ENCODE measurements at places on chromosomes 16 and 17.

DNA sequence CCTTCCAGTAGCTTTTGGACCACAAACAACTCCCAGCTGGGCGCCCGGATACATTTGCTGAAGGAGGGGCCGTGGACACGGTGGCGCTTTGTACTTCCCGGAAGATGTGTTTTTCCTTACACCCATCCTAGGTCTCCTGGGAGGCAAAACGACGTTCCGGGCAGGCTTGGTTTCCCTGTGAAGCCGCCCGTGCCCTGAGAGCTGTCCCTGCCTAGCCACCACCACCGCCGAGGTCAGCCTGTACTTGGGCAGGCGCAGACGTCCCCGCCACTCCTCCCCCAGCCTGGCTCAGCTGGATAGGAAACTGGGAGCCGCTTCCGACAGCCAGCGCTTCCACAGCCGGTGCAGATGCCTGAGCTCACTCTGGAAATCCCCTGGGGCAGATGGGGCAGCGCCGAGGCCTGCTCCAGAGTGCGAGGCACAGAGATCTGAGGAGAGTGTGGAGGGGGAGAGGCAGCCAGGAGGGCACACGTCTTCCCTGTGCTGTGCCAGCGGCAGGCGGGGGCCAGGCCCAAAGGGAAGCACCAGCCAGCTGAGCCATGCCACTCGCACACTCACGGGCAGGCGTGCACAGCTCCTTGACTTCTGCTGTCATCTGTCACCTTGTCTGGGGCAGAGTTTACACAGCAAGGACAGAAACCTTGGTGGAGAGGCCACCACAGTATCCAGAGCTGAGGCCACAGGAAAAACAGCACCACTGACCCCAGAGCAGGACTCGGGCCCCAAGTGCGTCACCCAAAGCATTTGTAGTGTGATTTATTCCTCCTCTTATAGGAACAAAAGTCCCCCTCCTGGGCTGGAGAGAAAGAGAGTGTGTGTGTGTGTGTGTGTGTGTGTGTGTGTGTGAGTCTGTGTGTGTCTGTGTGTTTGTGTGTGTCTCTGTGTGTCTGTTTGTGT is 3.0 kb downstream of the RHBDF2 start:
- no peak for DNase-seq

GRCh38 chr16:85735946-85736345 is 14.9 kb downstream of the C16orf74 start:
- DNase-seq = no peak

GRCh38 chr16:14505846-14506245 is 124.2 kb downstream of the PARN start:
- no peak for DNase-seq

GRCh38 chr16:27286451-27286850 is 17.9 kb upstream of the NSMCE1 start:
- no peak for DNase-seq

DNA sequence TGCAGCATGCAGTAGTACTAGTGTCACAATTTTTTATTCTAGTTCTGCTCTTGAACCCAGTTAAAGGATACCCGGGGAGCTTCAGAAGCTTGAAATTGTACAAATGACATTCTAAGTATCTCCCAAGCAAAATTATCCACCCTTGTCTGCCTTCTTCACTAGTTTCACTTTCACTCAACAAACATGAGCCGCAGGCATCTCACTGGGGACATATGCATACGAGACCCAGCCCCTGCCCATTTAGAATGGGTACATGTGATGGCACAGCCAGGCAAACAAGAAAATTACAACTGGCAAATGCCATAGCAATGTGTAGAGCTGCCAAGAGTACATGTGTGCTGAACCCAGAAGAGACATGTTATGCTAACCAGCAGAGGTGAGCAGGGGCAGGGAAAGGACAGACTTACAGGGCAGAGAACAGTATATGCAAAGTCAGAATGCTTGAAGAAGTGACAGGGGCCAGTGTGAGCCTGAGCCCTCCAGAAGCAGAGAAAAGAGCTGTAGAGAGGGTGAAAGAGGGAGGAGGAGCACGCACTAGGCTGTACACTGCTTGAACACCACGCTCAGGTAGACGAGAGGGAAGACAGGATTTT is 8.3 kb downstream of the GINS2 start:
- no peak for DNase-seq

GRCh38 chr16:9091867-9092281 is 430 bp downstream of the HAPSTR1 start:
- DNase-seq = no peak

- DNase-seq = no peak
Measured at GRCh38 chr16:88058136-88058535, 106.9 kb downstream of the BANP start.

DNA sequence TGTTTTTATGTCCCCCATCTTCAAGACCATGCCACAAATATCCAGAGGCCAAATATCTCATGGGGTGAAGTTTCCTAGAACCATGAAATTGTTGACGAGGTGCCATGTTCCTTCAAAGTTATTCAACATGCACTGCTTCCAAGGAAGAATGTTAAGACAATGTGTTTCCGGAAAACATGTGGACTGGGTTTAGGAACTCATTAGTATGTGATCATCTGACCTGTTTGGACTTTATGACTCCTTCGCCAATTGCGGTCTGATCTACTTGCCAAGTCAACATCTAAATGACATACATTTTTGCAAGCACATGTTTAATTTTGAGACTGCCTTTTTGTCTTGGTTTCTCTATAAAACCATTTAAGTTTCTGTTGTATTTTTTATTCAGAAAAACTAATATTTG is 234.8 kb downstream of the MAF start:
- no peak for DNase-seq

GRCh38 chr17:1201132-1201702 is 21.4 kb upstream of the ABR start:
- no peak for DNase-seq

DNA sequence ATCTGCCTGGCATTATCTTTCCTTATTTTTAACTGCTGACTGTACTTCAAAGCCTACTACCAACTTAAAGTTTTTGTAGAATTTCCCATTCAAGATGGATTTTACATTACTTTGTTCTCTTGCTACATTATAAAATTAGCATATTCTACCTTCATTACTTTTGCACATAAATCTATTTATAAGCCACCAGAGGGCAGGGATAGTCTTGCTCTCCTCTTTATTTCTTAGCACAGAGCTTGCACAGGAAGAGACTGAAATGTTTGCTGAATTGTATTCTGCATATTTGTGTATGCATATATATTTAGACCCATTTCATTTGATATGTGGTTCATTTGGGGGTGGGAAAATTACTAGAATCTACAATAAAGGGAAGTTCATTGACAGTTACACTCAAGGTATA is 108.0 kb downstream of the SKAP1 start:
- no peak for DNase-seq
